ENCODE measurements at places on chromosomes 16 and 17. TPM values are rescaled to one million over a fixed set of nuclear protein-coding genes. Genes with fewer than 3 reads are reported as not detected.

GRCh38 chr16:22016927-22017326 is 9.0 kb downstream of the MOSMO start:
- H3K36me3 ChIP-seq = no peaks in the 10 kb centered on the region
- no peaks in the 10 kb centered on the region for H3K27me3 ChIP-seq
- H3K4me3 ChIP-seq = no peak overlapping the region
- DNase-seq = no peak
- H3K4me1 ChIP-seq = no peaks in the 10 kb centered on the region

The TBC1D3H gene
- polyA plus RNA-seq = not detected

The GRN gene
- polyA plus RNA-seq = 146 TPM

- no peaks in the 10 kb centered on the region for H3K4me1 ChIP-seq
- no peak overlapping the region for H3K27ac ChIP-seq
- DNase-seq = peak; percentile 80
- no peaks in the 10 kb centered on the region for H3K36me3 ChIP-seq
- no peak overlapping the region for H3K4me3 ChIP-seq
Measured at GRCh38 chr17:9512323-9513168, 63.1 kb downstream of the STX8 start.

DNA sequence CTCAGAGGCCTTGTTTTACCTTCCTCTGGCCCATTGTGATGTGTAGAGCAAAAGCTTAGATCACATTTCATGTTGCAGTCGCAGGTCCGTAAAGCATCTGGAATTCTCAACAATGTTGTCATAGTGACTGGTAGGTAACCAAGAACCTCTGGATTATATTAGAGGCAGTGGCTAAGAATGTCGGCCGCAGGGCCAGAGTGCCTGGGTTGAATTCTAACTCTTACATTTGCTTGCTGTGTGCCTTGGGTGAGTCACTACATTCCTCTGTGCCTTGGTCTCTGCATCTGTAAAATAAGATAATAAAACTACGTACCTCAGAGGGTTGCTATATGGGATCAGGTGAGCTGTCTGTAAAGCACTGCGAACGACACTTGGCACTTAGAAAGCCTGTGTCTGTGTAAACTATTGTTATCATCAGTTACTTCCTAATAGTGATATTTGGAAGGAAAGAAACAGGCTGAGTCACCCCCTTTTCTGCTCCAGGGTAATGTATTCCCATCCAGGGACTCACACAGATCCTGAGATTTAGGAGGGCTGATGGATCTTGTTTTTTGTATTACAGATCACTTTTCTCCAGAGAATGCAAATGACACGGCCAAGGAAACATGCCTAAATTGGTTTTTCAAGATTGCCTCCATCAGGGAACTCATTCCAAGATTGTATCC is 52.2 kb downstream of the VPS35L start:
- H3K27me3 ChIP-seq = no peaks in the 10 kb centered on the region
- no peak overlapping the region for H3K27ac ChIP-seq
- no peak overlapping the region for H3K4me3 ChIP-seq
- DNase-seq = no peak

DNA sequence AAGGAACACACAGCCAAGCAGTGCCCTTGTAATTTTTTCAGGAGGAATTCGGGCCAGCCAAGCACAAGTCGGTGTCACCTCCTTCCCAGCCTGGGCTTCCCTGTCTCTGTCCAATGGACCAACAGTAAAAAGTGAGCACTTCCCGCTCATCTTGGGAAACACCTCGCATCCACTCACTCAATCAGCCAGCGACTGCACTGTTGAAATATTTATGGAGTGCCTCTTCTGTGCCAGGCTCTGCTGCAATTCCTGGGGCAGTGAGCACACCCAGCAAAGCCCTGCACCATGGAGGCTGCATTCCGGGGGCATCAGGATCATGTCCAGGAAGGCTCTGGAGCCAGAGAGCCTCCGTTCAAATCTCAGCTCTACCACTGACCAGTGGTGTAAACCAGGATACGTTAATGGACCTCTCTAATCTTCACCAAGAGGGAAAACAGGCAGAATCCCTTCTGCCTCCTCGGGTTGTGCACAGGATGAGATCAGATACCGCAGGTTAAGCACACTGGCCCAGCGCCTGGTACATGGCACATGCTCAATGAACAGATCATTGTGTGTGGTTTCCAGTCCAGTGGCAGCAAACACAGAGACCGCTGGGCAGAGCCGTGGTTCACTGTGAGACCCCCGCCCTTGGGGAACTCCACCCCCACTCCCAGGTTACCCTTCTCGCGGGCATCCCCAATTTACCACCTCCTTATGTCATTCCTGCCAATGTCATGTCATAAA is 194.3 kb downstream of the ZNF423 start:
- peak; percentile 62 for DNase-seq
- no peaks in the 10 kb centered on the region for H3K36me3 ChIP-seq
- H3K4me1 ChIP-seq = no peaks in the 10 kb centered on the region
- H3K4me3 ChIP-seq = no peak overlapping the region
- no peaks in the 10 kb centered on the region for H3K27me3 ChIP-seq

The VTN gene
- polyA plus RNA-seq = 0.46 TPM

GRCh38 chr17:46822388-46822921 is 4.0 kb upstream of the WNT3 start:
- no peaks in the 10 kb centered on the region for H3K4me1 ChIP-seq
- H3K27ac ChIP-seq = no peak overlapping the region
- H3K4me3 ChIP-seq = no peak overlapping the region

DNA sequence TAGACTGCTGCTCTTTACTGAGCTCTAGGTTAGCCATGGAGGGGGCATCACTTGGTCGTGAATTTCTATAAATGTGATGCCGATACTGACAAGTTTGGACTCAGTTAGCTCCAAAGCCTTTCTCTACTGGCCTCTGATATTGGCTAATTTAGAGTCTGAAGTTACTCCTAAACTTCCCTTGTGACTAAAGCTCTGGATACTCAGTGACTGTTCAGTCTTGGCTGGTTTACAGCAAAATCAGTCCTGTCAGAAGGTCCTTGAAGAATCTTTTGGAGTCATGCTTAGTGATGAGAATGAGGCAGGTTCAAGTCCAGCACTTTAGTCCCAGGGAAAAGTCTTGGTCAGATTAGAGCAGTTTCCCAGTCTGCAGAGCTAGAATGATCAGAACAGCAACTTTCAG is 197.5 kb upstream of the HS3ST4 start:
- no peaks in the 10 kb centered on the region for H3K36me3 ChIP-seq
- no peaks in the 10 kb centered on the region for H3K27me3 ChIP-seq
- no peak for DNase-seq
- H3K4me3 ChIP-seq = no peak overlapping the region
- no peak overlapping the region for H3K27ac ChIP-seq
- no peaks in the 10 kb centered on the region for H3K4me1 ChIP-seq

- no peaks in the 10 kb centered on the region for H3K36me3 ChIP-seq
- H3K4me1 ChIP-seq = no peaks in the 10 kb centered on the region
- no peaks in the 10 kb centered on the region for H3K27me3 ChIP-seq
- H3K27ac ChIP-seq = no peak overlapping the region
- DNase-seq = no peak
Measured at GRCh38 chr17:67411397-67411796, 34.3 kb downstream of the PITPNC1 start.

DNA sequence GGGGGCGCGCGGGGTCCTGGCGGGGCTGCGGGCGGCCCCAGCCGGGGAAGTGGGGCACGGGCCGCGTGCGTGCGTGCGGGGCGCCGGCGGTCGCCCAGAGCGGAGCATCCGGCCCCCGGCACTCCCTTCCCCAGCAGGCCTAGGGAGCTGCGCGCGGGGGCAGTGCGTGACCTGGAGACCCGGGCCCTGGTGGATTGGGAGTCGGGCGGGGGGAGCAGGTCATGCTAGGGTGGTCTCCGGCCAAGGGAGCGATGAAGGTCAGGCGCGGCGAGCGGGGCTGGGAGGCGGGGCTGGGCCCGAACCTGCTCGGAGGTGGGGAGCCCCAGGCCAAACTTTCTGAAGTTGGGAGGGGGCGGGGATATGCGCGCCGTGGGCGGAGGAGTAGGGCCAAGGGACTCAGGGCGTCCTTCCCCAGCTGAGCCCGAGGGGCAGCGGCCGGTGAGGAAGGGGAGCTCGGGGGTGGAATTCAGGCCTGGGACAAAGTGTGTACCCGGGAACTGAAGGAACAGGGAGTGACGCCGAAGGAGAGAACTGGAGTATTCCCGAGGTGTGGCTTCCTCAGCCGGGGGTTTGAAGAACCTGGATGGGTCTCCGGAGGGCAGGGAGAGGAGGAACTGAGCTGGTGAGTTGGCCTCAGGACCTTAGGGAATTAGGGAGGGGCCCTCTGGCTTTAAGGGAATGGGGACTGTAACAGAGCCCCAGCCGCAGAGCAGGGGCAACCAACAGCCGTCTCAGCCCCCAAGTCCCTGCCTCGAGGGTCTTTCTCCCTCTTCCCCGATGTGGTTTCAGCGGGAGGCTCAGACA is 589 bp downstream of the XYLT2 start:
- H3K4me1 ChIP-seq = peaks cover 9% of the 10 kb centered on the region
- peak overlapping the region; percentile 85 for H3K4me3 ChIP-seq
- H3K36me3 ChIP-seq = peaks cover 2% of the 10 kb centered on the region
- peaks cover 2% of the 10 kb centered on the region for H3K27me3 ChIP-seq

The NQO1 gene
- 583 TPM for polyA plus RNA-seq

DNA sequence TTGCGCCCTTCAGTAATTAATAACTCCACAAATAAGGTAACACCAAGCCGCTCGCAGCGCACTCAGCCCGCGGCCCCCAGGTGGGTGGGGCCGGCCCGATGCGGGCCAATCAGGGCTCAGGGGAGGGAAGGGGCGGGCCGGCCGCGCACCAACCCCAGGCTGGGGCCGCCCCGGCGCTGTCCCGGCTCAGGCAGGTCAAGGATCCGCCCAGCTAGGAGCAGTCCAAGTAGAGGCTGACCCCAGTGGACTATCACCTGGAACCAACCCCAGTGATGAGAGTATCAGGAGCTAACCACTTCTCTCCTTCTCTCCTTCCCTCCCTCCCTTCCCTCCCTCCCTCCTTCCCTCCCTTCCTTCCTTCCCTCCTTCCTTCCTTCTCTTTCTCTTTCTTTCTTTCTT is 110.8 kb downstream of the C16orf78 start:
- no peaks in the 10 kb centered on the region for H3K36me3 ChIP-seq
- H3K4me1 ChIP-seq = no peaks in the 10 kb centered on the region
- H3K27ac ChIP-seq = no peak overlapping the region
- no peaks in the 10 kb centered on the region for H3K27me3 ChIP-seq
- no peak overlapping the region for H3K4me3 ChIP-seq

- peak within 1 kb of the TSS; percentile 44 for H3K4me3 ChIP-seq
- DNase-seq = no peak
- no peaks in the 10 kb centered on the region for H3K27me3 ChIP-seq
- H3K4me1 ChIP-seq = peaks cover 18% of the 10 kb centered on the region
- no peak within 1 kb of the TSS for H3K27ac ChIP-seq
- H3K36me3 ChIP-seq = no peaks in the 10 kb centered on the region
Measured at GRCh38 chr16:2471016-2471652, at the start of gene NTN3. TSS of gene NTN3 (plus strand) at chr16:2471297. CDS start at chr16:2471702, 405 bp downstream.

- DNase-seq = peak; percentile 38
- H3K27me3 ChIP-seq = no peaks in the 10 kb centered on the region
- no peaks in the 10 kb centered on the region for H3K4me1 ChIP-seq
- H3K4me3 ChIP-seq = no peak overlapping the region
- peaks cover 2% of the 10 kb centered on the region for H3K36me3 ChIP-seq
- H3K27ac ChIP-seq = no peak overlapping the region
Measured at GRCh38 chr17:18966831-18967624, 15.1 kb downstream of the SLC5A10 start.

DNA sequence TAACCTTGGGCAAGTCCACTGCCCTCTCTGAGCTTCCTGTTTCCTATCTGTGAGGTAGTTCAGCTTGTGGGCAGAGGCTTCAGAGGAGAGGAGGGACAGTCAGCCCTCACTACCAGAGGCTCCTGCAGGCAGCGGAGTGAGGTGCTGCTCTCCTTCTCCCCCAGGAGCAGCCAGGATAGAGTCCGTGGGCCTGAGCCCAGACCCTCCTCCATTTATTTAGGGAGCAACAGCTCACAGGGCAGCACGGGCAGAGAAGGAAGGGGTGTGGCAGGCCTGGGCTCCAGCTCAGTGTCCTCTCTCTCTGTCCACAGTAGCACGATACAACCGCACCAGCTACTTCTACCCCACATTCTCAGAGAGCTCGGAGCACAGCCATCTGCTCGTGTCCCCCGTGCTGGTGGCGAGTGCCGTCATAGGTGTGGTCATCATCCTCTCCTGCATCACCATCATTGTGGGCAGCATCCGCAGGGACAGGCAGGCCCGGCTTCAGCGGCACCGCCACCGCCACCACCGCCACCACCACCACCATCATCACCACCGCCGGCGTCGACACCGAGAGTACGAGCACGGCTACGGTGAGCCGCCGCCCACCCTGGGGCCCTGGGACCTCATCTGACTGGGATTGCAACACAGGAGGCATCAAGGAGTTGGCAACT is 42.3 kb downstream of the BEAN1 start:
- H3K27ac ChIP-seq = no peak overlapping the region
- DNase-seq = no peak
- H3K4me1 ChIP-seq = no peaks in the 10 kb centered on the region
- no peak overlapping the region for H3K4me3 ChIP-seq

The VAT1L gene
- polyA plus RNA-seq = 17.9 TPM

- H3K36me3 ChIP-seq = no peaks in the 10 kb centered on the region
- peaks cover 5% of the 10 kb centered on the region for H3K27me3 ChIP-seq
- no peak overlapping the region for H3K27ac ChIP-seq
- no peak for DNase-seq
- no peak overlapping the region for H3K4me3 ChIP-seq
Measured at GRCh38 chr17:34360601-34361270, 2.3 kb downstream of the CCL1 start.

All from fibroblast of lung (primary cell).